Stimulated activated CD4-positive, alpha-beta T cell treated with anti-CD3 and anti-CD28 coated beads, Interleukin-1b, Interleukin-23, amount 100 ng/mL, for 24 hours (primary cell): ENCODE measurements at places on chromosomes 5 and 9.

DNA sequence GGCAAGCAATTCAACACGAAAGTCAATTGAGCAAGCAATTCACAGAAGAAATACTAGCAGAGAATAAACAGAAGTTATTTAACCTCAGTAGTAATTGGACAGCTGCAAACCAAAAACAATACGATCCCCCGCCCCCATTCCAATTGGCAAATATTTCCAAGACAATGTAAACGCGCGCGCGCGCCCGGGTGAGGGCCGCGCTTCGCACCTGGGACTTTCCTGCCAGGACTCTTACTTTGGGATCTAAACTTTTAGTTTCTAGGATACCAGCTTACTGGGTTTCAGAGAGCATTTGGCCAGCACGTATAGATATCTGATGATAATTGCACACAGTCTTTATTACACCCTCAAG lies 8.6 kb downstream of the RUFY1 start:
- DNase-seq, result no peak

- DNase-seq, result no peak
Observed at GRCh38 chr5:73821003-73821402, 195.0 kb downstream of the ARHGEF28 start.

DNA sequence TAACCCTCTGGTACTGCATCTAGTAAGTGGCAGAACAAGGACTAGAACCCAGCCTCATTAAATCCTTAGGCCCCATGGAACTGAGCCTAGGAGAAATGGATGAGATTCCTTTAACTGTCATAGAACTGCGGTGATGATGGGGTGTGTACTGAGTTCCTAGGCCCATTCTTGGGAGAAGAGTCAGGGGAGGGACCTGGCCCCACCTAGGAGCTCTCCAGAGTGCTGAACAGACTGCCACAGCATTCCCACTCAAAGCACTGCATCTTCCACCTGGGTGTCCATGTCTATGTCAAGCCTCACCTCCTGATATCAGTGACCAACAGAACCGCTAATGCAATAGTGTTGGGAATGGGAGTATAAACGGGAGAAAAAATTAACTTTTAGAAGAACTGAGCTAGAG lies 36.6 kb downstream of the TTLL11 start:
- DNase-seq, result no peak

DNA sequence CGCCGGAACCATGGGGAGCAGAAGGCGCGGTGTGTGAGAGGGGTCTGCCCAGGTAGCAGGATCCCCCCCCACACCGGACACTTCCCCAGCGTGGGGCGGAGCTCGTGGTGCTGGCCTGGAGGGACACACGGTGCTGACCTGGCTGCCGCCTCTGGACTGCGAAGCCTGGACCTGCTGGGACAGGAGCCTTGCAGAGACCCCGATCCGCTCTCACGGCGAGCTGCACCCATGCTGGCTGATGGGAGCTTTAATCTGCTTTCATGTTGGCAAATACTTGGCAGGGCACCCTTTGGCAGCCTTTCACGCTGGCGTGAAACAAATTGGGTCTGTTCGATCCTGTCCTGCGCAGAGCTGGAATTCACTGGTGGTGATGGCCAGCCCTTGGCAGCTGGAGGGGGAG lies 7.4 kb downstream of the NKD2 start:
- no peak for DNase-seq

GRCh38 chr9:5764130-5764868 lies 68.6 kb downstream of the ERMP1 start:
- DNase-seq, result no peak

GRCh38 chr5:28734396-28734795 lies 1696.0 kb upstream of the CDH9 start:
- DNase-seq, result no peak

GRCh38 chr9:6567140-6567591 lies 78.4 kb downstream of the GLDC start:
- DNase-seq, result peak; percentile 22

DNA sequence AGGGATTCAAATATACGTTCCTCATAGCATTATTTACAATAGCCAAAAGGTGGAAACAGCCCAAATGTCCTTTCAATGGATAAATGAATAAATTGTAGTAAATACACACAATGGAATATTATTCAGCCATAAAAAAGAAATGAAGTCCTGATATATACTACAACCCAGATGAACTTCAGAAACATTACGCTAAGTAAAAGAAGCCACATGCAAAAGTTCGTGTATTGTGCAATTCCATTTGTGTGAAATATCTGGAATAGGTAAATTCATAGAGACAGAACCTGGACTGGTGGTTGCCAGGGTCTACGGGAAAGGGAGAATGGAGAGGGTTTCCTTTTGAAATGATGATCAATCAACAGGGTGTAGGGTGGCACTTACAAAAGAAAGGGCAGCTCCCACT lies 12.5 kb upstream of the ARSI start:
- DNase-seq, result no peak

- DNase-seq, result no peak
Observed at GRCh38 chr5:149831492-149831891, 101.4 kb downstream of the PPARGC1B start.

- DNase-seq, result no peak
Observed at GRCh38 chr5:150514708-150515211, 6.8 kb downstream of the NDST1 start.

DNA sequence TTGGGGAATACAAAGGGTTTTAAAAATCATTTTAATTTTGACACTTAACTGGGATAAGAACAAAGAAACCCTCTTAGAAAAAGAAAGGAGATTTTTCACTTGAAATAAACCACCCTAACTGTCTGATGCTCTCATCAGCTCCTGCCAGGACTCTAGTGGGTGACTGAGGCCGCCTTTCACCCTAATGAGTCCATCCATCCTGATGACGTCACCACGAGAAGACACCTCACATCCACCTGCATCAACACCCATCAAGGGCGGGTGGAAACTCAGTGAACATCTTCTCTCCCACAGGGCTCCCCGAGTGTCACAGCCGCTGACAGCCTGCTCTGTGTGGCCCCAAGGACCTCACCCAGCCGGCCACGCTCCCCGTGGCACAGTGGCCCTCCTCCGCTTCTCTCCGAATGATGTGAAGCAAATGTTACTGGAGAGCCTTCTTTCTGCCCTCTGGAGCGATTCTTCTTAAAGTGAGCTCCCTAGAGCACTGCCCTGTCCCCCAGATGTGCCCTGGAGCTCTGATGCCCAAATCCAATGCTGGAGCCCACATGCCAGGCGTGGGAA lies 584.3 kb upstream of the ADAMTS16 start:
- no peak for DNase-seq

GRCh38 chr9:92384375-92384774 lies 20.0 kb downstream of the OGN start:
- no peak for DNase-seq

DNA sequence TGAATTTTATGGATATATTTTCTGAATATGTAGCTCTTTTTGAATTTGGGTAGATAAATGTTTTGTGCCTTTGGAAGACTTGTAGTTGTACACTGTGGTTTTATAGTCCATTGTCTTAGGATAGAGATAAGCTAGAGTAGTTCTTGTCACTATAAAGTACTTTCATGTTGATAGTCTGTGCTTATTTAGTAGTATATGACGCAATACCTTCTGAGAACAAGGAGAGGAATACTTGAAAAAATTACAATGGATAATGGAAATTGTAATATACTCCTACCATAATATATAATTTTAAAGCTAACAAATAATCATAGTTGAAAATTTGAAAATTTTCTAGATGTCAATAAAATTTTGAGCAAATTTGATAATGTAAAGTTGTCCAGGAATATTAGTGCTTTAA lies 664.0 kb downstream of the TLE4 start:
- DNase-seq, result no peak

DNA sequence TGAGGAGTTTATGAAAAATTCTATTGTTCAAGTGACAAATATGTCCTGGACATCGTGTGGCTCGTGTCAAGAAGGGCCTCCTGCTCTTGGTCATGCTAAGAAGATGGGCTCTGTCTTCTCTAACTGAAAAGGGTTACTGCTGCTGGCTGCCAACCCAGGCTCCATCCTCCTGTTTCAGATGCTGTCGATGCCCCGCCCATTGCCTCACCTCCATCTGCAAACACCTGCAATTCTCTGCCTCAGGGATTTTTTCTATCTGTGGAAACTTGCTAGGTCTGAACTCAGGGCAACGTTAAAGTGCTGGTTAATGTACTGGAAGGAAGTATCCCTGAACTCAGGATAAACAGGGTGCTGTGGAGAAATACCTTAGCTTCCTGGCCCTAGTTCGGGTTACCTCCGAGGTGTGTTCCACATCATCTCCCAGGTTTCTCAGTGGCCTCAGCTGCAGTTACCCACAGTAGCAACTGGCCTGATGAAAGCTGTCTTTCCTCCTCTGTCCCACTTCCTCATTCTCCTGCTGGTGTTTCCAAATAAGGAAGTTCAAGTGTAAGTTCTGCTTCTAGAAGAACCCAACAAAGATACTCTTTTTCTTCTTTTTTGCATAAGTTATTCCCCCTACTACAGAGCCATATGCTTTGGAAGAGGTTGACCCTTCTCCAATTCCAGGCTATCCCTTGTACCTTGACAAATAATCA lies 151.7 kb upstream of the SMIM23 start:
- no peak for DNase-seq

GRCh38 chr5:169390265-169390664 lies 89.3 kb upstream of the SLIT3 start:
- no peak for DNase-seq

DNA sequence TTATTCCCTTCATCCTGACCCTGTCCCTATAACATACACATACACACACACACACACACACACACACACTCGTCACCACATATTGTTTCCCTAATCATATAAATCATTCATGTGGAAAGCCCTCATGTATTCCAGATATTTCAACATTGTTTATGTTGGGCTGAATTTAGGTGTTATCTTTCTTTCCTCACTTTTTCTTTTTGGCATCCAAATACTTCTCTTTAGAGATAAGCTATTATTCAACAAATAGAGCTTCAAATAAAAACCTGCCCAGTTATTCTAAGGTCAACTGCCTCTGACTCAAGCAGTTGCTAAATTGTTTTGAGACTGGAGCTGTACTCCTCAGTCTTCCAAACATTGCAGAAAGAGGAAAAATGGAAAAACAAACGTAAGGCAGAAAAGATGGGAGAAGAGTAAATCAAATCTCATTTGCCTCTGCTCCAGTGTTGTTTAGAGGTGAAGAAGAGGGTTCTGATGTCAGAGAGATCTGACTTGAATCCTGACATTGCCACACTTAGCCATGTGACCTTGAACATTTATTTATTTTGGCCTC lies 215.7 kb downstream of the GAS1 start:
- no peak for DNase-seq

- no peak for DNase-seq
Observed at GRCh38 chr5:15501091-15501791, 1.3 kb downstream of the FBXL7 start.

DNA sequence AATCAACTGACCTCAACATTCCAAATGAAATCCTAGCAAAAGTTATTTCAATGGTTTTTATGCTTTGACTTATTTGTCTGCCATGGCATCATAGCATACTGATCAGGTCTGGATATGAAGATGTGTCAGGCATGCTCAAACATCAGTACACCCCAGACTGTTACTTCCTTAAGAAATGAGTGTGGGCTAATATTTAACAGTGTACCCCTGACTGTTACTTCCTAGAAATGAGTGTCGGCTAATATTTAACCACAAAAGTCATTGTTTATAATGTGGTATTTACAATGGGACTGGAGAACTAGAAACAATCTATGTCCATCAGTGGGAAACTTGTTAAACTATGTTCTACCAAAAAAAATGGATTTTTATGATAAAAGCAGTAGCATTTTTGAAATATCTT lies 38.1 kb upstream of the HNRNPA0 start:
- no peak for DNase-seq

DNA sequence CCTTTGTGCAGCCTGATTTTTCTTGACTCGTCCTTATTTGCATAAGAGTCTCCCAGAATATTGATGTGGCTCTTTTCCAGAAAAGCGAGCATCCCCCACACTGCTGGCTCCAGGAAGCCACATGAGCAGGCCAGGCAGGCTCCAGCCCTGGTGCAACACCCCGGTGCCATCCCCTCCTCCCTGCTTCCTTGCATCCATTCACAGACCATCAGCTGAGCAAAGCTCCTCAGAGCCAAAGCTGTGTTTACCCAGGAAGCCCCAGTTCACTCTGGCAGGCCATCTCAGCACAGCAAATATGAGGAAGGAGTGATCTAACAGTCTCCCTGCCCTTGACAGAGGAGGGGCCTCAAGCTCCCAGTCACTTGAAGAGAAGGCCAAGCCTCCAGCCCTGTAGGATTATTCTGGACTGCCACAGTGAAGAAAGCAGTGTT lies 34.4 kb downstream of the INSYN2B start:
- no peak for DNase-seq

GRCh38 chr5:79408028-79408427 lies 105.9 kb downstream of the HOMER1 start:
- no peak for DNase-seq

- DNase-seq, result no peak
Observed at GRCh38 chr9:72203205-72203803, 54.1 kb downstream of the GDA start.

DNA sequence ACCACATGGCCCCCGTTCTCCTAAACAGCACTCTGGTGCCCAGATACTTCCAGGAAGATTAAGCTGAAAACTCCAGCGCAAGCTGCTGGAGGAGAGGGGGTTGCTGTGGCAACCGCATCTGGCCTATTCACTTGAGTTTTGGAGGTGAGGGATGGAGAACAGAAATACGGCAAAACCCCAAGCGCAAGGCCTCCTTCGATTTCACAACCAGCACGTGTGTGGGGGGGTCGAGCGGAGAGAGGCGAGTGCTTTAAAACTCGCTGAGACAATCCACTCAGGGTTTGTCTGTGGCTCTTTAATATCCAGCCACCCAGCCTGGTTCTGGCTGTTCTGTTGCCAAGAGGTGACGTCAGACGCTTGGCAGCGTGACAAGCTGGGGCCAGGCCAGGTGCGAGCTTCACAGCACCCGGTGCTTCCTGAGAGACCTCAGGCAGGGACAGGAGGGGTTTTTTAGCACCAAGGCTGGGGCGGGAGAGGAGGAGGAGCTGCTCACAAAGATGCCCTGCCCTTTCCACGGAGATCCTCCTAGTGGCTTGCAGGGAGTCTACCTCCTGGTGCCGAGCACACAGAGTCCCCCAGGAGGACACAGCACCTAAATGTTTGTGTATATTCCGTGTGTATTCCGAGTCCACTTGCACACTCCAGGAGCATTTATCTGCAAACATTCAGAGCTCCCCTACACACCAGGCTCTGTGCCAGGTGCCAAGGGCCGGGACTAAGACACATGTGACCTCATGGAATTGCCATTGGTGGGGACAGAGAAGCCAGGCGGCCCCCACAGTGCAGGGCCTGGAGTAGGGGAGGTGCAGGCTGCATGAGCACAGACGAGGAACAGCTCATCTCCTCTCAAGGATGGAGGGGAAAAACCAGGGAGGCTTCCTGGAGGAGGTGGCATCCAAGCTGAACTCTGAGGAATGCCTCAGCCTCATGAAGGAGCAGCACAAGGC lies 194.6 kb downstream of the OLFM1 start:
- peak; percentile 9 for DNase-seq

DNA sequence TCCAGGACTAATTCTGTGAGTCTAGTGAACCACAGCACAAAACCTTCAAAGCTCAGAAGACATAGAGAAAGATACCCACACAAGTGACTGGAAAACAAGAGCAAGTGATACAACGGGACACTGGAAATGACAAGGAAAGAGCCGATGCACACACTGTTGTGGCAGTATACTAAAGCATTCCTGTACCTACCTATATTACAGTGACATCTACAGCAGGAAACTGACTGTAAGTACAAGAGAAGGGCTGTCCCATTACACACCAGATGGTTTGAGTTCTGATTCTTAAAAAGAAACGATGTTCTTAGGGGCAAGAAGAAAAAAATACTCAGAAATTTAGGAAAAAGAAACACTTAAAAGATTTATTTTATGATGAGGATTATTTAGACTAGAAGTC lies 18.5 kb downstream of the TMEM245 start:
- DNase-seq, result no peak

- DNase-seq, result no peak
Observed at GRCh38 chr9:133529457-133529856, 4.7 kb upstream of the MYMK start.
